ENCODE measurements at places on chromosomes 1 and 21.

DNA sequence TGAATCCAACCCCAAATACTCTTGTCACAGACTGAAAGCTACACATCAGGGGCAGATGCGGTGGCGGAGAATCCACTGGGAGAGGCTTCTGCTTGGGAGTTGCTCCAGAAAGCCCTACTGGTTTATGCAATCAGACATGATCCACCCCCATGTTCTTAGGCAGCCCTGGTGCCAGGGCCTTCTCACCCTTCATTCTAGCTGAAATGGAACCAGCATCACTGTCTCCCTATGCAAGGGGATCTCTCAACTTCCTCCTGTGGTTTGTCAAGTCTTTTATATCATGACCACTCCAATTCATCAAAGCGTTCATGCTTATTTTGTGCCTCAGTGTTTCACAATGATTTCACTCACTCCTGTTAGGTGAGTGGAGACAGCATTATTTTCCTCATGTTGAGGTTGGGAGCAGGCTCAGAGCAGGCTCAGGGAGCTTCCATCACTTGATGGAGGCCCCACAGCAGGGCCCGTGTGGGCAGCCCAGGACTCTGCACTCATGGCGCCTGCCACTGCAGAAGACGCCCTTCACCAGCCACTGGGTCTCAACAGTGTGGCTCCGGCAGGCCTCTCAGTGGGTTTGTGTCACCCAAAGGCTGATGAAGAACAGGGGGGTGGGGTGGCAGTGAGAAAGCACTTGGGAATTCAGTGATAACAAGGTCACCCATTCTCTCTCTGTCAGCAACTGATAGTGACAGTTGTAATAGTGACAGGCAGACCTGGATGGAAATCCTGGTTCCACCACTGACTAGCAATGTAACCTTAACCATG, 67.1 kb downstream of the CD58 start:
- no peak for DNase-seq

DNA sequence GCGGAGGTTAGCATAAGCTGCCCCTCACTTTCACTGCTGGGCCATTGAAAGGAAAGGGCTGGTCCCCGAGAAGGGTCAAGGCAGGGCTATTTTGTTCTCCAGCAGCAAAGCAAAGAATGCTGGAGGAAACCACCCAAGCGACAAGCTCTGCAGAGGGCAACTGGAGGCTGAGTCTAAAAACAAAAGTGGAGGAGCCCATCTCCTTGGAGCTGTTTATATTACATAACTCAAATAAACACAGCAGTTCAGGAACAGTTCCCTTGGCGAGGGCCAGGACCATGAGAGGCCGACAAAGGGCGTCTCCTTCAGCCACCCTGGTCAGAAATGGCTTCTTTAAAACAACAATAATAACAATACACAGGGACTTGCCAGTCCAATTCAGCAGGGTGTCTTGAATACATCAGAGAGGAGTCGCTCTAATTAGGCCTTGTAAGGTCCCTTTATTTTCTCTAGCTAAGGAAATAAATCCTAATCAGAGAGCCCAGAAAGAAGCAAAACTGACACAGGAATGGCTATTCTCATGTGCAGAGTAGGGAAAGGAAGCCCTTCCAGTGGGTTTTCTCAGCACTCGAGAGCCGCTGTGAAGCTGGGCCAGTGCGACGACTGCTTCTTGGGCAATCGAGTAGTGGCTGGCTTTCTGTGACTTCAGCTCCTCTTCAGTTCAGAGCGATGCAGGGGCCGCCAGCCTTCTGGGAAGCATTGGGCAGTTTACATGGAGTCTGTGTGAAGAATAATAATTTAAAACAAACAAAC, 57.0 kb upstream of the TARBP1 start:
- no peak for DNase-seq

GRCh38 chr1:19427087-19427781, 58.1 kb downstream of the CAPZB start:
- DNase-seq, result no peak

DNA sequence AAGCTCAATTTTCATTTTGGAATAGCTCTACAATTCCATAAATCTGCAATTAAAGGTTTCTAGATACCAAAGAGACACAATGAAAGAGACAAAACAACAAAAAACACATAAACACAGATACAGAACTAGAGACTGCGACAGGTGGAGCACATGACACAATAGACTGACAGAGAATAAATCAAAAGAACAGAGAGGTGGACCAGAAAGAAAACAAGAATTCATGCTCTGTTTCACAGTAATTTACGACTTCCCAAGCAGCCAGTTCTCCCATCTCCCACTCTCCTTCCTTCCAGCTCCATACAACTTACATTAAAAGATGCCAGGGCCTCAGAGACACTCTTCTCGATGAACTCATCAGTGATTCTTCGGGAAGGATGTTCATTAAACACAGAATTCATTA, 15.1 kb upstream of the RBM8A start:
- no peak for DNase-seq

DNA sequence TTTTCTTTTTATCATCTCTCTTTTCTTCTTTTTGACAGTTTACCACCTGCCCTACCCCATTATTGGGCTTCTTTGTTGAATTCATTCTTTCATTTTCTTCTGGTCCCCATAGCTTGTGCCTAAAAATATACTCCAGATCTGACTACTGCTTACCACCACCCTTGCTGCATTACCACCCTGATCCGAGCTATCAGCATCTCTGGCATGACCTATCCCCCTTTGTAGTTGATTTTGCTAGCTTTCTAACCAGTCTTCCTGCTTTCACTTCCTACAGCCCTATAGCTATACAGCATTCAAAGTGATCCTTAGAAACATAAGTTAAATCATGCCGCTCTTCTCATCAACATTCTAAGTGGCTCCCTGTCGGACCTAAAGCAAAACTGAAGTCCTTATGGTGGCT, 59.4 kb upstream of the MPC2 start:
- no peak for DNase-seq

DNA sequence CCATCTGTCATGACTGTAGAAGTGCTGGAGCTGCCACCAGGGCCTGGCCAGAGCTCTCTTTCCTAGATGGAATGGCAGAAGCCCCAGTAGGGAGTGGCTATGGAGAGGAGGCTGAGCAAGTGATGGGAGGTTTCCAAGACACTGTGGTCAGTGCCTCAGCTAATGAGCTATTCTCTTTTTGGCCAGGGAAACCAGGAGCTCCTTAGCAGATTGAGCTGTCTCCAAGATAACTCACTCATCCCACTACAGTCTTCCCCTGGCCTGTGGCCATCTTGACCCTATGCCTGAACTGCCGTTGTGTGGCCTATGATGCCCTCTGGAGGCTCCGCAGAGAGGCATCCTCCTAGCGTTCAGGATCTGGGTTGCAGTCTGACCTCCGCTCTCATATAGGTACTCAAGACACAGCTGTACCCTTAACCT, 60.5 kb downstream of the ERI3 start:
- no peak for DNase-seq

DNA sequence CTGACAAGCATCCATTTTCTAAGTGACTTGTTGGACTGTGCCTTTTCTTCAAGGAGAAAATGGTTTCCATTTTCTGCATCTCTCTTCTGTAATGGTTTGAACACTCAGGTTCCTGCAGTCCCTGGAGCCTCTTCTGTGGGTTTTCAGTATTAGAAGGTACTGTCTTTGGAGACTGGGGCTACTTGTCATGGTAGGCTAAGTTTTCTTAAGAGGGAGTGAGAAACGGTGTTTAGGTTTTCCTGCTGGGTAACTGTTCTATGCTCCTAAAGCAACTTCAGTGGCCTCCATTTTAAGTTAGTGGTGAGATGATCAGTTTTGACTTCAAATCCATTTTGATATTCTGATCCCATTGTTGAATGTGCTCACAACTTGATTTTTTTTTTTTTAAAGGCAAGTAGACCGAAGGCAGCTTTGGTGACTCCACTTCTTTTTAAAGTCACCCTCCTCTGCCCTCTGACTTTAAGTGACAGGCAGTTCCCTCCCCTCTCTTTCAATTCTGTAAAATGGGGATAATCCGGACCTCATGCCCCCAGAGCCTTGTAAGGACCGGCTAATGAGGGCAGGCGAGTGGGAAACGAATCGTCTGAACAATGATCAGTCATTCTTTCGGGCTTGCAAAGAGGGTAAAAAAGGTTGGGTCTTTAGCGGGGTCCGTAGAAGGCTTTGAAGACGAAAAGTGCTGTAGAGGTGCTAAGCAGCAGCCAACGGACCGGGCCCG, 1.0 kb upstream of the ARID1A start:
- DNase-seq, result no peak

GRCh38 chr1:44688760-44689446, 14.4 kb downstream of the ARMH1 start:
- no peak for DNase-seq

DNA sequence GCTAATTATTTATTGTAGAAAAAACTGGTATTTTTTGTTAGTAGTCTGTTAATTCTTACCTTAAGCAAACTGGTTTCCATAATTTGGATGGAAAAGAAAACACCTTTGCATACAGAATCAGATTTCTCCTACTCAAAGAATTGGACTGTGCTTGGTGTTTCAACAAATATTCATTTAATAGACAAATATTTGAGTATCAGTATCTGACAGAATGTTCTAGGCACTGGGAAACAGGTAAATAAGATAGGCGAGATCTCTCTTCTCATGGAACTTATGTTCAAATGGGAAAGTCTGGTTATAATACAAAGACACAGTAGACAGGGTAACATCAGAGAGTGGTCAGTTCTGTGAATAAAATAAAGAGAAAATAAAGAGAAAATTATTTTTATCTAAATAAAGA, 119.9 kb downstream of the NOS1AP start:
- DNase-seq, result no peak

DNA sequence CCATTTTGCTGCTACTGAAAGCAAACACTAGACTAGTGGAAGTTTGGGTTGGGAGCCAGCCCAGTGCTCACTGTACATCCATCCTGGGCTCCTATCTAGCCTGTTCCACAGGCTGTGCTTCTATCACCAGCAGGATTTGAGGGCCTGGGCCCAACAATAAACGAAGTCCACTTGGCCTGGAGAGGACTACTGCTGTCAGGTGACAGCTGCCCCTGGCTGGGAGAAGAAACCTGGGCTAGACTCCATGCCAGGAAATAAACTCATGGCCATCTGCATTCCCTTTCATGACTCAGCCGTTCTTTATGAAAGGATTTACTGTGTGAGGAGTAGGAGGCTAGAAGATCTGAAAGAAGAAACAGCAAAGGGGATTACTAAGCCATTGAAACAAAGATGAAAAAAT, 35.5 kb downstream of the COLGALT2 start:
- DNase-seq, result no peak

- DNase-seq, result no peak
Observed at GRCh38 chr1:58976294-58976693, 192.4 kb upstream of the JUN start.

DNA sequence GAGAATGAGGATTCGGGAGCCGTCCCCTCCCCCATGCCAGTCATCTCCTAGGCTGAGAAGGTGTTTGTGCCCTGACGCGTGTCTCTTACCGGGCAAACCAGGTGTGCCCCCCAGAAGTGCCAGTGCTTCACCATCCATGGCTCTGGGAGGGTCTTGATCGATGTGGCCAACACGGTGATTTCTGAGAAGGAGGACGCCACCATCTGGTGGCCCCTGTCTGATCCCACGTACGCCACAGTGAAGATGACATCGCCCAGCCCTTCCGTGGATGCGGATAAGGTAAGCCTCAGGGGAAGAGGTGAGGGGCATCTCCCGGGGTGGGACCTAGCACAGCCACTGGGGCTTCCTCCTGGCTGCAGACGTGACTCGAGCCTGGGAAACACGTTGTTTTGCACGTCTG, 959 bp downstream of the PADI6 start:
- DNase-seq, result no peak

DNA sequence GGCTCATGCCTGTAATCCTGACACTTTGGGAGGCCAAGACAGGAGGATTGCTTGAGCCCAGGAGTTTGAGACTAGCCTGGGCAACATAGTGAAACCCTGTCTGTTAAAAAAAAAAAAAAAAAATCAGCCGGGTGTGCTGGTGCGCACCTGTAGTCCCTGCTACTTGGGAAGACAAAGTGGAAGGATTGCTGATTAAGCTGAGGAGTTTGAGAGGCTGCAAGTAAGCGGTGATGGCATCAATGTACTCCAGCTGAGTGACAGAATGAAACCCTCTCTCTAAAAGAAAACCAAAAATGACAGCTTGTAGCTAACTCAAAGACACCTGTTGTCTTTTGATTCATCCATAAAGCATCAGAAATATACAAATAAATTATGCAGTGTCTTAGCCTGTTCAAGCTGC, 31.8 kb downstream of the SIPA1L2 start:
- DNase-seq, result no peak

Measured in activated CD4-positive, alpha-beta T cell treated with anti-CD3 and anti-CD28 coated beads, Interleukin-2, amount 50 U/mL, for 24 hours (primary cell).